ENCODE measurements at places on chromosomes 6 and 20.

DNA sequence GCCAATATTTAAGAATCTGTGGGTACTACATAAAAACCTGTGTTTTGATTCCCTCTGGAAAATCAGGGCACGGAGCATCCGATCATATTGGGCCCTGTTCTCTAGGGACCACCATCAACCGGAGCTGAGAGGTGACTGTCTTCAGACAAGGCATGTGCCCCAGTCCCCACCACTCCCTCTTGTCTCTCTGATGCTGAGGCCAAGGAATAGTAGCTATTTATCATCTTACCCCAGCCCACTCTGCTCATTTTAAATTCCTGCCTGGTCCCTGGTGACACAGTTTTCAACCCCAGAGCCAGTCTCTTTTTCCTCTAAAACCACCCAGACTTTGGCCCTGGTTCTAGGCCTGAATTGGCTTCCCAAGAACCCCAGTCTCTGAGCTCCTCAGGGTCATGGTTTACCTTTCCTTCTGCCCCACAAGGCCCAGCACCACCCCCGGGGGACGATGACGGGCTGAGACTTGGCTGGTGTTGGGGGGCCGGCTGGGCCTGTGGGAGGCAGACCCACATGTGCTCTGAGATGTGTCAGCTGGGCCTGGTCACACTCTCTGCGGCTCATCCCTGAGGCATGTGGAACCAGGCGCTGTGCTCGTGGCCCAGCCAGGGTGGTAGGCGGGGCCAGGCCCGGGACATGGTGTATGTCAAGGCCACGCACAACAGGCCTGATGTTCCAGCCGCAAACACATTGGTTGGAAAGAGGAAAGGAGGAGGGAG, 114.4 kb downstream of the CEBPB start:
- DNase-seq: peak; percentile 91

GRCh38 chr20:43853174-43853803, 61.4 kb upstream of the TOX2 start:
- DNase-seq: no peak

DNA sequence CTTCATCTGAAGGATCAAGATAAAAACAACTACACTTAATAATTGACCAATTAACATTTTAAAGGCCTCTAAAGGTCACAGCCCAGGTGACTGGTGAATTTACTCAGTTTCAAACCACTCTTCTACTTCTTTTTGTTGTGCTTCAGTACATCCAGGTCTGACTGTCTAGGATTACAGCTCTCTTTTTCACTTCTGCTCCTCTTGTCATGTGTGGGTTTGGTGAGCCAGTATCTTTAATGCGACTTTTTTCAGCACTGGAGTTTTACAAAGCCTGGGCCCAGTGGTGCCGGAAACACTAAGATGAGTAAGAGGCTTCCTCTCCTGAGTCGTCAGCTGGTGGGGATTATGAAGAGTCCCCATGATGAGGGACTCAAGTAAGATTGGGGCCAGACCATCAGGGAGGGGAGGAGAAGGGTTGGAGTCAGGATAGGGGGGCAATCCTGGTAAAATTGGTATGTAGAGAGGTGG, 27.0 kb downstream of the HECA start:
- no peak for DNase-seq

DNA sequence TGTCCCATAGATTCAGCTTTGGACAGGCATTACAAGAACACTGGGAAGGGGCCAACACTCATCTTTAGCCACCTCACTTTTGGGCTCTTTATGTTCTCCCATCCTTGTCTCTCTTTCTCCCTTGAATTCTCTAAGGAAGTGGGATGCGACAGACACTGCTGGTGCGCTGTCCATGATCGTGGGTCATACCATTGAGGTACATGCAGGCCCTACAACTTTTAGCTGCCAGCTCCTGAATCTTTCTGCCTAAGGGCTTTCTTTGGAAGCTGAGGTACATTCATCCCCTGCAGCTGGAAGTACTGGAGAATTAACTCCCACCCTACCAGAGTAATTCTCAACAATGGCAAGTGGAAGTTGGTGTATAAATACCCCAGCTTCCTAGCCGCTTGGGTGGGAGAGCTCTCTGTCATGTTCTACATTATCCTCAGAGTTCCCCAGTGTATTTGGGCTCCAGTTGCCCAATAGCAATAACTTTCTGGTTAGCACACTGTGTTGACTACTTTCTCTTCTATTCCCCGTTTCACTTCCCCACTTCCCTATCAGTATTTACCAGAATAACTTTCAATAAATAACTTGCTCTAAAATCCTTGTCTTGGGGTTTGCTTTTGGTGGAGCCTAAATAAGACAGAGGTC, 309.4 kb upstream of the RNF24 start:
- no peak for DNase-seq

DNA sequence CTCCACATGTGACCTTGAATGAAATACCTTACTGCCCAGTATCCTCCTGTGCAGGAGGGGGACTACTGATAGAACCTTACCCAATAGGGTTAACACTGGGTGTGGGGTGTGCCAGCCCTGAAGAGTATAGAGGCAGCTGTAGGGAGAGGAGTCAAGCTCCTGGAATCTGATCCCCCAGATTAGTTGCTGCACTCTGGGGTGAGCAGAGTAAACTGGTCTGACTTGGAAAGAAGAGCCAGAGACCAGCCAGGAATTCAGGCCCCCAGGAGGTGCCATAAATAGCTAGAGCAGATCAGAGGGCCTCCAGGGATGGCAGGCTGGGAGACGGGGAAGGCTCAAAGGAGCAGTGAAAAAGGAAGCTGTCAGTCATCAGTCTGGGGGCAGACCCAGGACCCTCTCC, 3.5 kb upstream of the APOBEC2 start:
- DNase-seq: no peak

GRCh38 chr6:150363733-150364132, 5.1 kb upstream of the IYD start:
- DNase-seq: no peak

- DNase-seq: no peak
These were observed 27.9 kb downstream of the GSTA3 start for GRCh38 chr6:52881662-52881995.

DNA sequence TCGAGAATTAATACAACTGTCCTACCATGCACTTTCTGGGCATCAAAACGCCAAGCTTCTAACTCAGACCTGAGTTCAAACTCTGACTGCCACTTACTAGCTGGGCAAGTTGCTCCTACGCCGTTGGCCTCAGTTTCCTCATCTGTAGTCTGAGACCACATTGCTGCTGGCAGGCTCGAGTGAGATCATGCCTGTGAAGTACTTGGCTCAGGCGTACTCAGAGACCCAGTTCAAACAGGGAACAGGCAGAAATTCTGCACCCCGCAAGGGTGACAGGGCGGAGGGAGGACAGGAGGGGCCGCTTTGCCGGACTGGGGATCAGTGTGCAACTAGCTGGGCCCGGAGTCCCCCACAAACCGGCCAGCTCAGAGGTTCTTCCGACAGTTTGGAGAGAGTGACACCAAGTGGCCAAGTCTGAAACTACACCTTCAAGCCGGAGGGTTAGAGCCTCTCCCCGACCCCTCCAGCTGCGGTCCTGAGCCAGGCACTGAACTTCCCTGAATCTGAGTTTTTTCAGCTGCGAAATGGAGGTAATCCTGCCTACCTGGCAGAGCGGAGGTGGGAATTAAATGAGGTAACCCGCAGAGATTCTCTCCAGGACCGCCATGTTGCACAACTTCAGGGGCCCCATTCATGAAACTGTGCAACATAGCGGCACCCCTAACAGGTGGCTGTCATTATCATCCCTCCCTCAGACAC, 46.0 kb upstream of the PTPN1 start:
- no peak for DNase-seq

- no peak for DNase-seq
These were observed 79.5 kb upstream of the PBOV1 start for GRCh38 chr6:138297761-138298298.

GRCh38 chr20:46774236-46774635, 64.8 kb downstream of the SLC2A10 start:
- DNase-seq: no peak

GRCh38 chr6:108521616-108522107, 39.1 kb upstream of the FOXO3 start:
- DNase-seq: no peak

- DNase-seq: no peak
These were observed 887 bp upstream of the AIF1 start for GRCh38 chr6:31614075-31614619.

DNA sequence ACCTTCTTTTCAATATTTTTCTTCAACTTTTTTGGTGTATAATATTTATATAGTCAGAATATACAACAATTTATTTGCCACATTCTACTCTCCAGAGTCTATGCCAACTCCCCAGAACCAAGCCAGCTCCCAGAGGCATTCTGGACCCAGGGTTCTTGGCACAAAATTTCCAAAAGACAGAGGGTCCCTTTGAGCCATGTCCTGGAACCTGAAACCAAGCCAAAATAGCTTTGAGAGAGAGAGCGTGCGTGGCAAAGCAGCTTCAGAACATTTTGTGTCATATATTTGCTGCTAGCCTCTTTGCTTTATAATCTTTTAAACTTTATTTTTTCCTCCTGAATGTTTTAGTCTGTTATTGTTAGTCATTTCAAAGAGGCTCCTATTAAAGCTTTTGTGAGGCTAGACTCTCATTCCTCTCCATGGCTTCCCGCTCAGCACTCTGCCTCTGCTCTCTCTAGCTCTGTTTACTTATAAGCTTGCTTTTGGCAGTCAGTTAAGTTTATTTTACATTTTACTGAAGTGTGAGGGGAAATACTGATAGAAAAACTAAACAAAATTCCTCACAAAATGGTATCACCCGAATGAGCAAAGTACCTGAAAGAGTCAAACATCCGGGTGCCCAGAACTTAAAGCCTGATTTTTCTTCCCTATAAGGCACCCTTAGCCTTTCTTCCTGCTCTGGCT, 605.1 kb upstream of the ID4 start:
- no peak for DNase-seq
